ENCODE measurements at places on chromosomes 3 and 15.

GRCh38 chr3:110016235-110016815, 679.0 kb upstream of the DPPA4 start:
- DNase-seq = no peak

DNA sequence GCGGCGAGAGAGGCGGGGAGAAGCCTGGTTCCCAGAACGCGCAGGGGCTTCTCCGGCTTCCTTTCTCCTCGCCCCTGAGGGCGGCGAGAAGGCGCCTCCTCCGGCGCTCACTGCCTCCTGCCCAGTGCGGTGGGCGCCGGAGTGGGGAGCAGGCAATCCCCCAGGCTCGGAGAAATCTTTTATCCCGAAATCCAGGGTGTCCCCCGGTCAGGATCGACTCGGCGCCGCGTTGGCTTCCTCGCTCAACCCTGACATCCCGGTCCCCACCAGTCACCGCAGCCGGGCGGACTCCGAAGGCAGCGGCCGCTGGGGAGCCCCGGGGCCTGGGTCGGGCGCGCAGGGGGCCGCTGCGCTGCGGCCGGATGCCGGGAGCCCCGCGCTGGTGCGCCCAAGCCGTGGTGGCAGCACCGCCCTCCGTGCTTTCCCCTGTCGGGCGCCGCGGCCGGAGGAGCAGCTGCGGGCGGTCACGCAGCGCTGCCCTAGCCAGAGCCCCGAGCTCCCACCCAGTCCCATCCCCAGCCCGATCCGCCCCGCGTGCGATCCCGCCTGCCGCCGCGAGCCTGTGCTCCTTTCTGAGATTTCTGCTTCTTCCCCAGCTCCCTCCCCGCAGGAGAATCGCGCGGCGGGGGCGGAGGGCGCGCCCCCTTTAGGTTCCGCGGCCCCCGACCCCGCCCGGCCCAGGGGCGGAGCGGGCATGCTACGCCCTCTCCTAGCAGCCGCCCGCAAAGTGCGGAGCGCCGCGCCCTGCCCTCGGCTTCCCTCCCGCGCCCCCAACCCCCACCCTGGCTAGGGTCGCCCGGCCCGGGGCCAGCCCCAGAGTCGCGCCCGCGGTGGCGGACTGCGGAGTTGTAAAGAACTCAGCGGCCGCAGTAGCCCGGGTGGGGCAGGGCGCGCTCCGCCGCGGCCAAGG, 683 bp upstream of the CACNA2D3 start:
- no peak for DNase-seq

DNA sequence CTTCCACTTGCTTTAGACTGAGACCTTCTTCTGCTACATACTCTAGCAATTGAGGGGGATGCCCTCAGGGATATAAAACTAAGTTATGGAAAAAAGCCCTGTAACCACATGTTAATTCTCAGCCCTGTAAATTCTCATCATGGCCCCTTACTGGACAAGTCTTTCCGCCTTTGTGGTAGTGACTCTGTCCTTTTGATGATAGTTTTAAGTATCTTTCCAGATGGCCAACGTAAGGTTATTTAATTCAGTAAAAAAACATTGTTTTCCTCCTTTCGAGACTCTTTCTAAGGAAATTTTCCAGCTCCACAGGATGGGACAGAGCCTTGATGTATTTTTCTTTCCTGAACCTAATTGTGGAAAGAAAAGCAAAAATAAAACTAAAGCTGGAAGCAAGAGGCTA, 25.3 kb upstream of the TM4SF4 start:
- no peak for DNase-seq

- DNase-seq = peak; percentile 8
Observed at GRCh38 chr3:29281094-29281343, 148 bp downstream of the RBMS3 start.

GRCh38 chr15:55387027-55387426, 21.1 kb downstream of the CCPG1 start:
- no peak for DNase-seq

- no peak for DNase-seq
Observed at GRCh38 chr3:133211856-133212255, 173.7 kb downstream of the TMEM108 start.

- no peak for DNase-seq
Observed at GRCh38 chr15:55383687-55384086, 24.5 kb downstream of the CCPG1 start.

DNA sequence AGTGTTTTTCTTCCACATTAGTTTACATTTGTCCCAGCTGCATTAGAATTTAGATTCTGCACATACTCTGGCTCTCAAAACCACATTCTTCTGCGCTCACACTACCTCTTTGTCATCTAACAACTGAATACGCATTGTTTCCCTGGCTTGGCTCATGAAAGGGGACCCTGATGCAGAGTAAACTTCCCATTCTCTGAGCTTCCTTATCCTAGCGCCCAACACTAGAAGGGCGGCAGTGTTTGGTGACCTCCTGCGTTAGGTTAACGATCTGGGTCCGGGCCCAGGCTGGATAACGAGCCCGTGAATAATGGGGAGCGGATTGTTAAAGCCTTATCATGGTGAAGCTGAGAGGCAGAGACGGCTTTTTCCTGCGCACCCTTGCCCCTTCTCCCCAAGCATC, 63.9 kb downstream of the ETV5 start:
- DNase-seq = no peak
